ENCODE measurements at places on chromosomes 4 and X.

- no peaks in the 10 kb centered on the region for H3K4me1 ChIP-seq
- peaks cover 13% of the 10 kb centered on the region for H3K27me3 ChIP-seq
- no peaks in the 10 kb centered on the region for H3K36me3 ChIP-seq
- no peak overlapping the region for H3K27ac ChIP-seq
- no peak for DNase-seq
These were observed 193.9 kb downstream of the ANK2 start for GRCh38 chr4:113243312-113243711.

- H3K36me3 ChIP-seq: peaks cover 35% of the 10 kb centered on the region
- no peak for DNase-seq
- H3K27ac ChIP-seq: peak overlapping the region; percentile 24
These were observed 1.3 kb upstream of the ZNF141 start for GRCh38 chr4:336099-336892.

DNA sequence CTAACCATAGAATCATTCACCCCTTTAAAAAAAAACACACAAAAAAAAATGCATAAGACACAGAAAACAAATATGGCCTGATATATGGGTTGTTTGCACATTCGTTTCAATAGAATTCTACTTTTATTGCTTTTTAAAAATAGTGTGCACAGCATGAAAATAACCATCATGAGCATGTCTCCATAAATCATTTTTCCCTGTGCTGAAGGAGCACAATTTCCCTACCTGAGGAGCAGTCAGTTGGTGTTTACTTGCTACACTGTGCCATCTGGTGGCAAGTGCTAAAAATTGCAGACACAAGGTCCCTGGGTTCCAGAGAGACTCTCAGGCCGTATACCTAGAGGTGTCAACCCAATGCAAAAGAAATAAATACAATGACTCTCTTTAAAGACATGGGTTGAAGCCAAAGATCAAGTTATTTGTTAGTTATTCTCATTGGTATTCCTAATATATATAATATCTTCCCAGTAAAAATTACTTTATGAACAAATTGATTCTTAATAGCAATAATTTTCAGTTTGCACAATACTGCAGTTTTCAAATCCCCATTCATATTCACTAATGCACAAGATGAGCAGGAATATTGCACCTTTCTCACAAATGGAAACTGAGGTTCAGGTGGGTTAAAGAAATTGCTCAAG is 551.4 kb downstream of the IQCM start:
- no peak overlapping the region for H3K27ac ChIP-seq
- peaks cover 2% of the 10 kb centered on the region for H3K27me3 ChIP-seq
- H3K4me1 ChIP-seq: no peaks in the 10 kb centered on the region

- H3K27me3 ChIP-seq: no peaks in the 10 kb centered on the region
- H3K4me1 ChIP-seq: peaks cover 21% of the 10 kb centered on the region
- no peak overlapping the region for H3K27ac ChIP-seq
- H3K36me3 ChIP-seq: no peaks in the 10 kb centered on the region
- H3K4me3 ChIP-seq: no peak overlapping the region
- no peak for DNase-seq
These were observed 14.0 kb upstream of the XPNPEP2 start for GRCh38 chrX:129724754-129725153.

DNA sequence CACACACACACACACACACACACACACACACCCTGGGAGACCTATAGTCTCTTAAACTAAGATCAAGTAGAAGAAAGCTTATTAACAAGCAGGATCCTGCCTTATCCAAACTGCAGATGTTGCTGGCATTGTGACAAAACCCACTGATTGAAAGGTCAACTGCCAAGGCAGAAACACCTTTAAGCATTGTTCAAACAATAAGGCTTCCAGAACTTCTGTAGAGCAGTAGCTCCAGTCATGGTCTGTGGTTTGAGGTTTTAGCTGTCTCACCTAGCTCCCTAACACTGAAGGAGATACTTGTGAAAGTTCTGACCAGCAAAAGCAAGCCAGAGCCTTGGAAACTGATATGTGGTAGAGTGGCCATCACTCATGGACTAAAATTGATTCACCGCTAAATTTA is 59.8 kb downstream of the PTCHD1 start:
- H3K4me1 ChIP-seq: no peaks in the 10 kb centered on the region
- H3K4me3 ChIP-seq: no peak overlapping the region
- no peak for DNase-seq
- H3K36me3 ChIP-seq: no peaks in the 10 kb centered on the region
- H3K27me3 ChIP-seq: no peaks in the 10 kb centered on the region

DNA sequence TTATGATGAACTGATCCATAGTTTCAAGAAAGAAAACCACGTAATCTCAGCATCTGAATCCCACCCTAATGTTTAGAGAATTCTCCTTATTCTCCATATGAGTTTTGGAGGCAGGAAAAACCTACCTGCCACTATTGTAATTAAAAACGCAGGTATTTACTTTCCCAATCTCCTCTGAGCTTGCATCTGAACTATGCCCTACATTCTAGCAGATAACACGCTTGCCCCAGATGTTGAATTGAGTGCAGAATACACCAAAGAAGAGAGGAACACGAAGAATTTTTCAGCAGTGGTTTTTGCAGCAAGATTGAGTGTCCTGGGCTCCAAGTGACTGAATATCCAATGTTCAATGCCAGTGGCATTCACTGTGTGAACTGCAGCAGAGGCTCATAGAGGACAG is 182.4 kb downstream of the COX18 start:
- no peak overlapping the region for H3K27ac ChIP-seq
- no peaks in the 10 kb centered on the region for H3K36me3 ChIP-seq
- no peaks in the 10 kb centered on the region for H3K4me1 ChIP-seq
- H3K4me3 ChIP-seq: no peak overlapping the region

GRCh38 chrX:20300822-20301221 is 34.1 kb upstream of the RPS6KA3 start:
- no peak for DNase-seq
- H3K4me3 ChIP-seq: no peak overlapping the region
- no peaks in the 10 kb centered on the region for H3K36me3 ChIP-seq
- no peaks in the 10 kb centered on the region for H3K27me3 ChIP-seq
- H3K4me1 ChIP-seq: peaks cover 4% of the 10 kb centered on the region
